ENCODE measurements at places on chromosomes 2 and 18. TPM values are rescaled to one million over a fixed set of nuclear protein-coding genes. Genes with fewer than 3 reads are reported as not detected.

DNA sequence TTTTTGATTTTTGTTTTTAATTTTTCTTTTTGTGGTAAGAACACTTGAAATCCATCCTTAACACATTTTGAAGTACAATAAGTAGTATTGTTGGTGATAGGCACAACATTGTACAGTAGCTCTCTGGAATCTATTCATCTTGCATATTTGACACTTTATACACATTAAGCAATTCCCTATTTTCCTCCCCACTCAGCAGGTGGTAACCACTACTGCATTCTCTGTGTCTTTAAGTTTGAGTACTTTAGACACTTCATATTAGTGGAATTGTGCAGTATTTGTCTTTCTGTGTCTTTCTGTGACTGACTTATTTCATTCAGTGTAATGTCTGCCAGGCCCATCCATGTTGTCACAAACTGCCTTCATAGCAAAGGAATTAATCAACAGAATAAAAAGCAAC, 471.7 kb upstream of the CDH20 start:
- DNase-seq = no peak

DNA sequence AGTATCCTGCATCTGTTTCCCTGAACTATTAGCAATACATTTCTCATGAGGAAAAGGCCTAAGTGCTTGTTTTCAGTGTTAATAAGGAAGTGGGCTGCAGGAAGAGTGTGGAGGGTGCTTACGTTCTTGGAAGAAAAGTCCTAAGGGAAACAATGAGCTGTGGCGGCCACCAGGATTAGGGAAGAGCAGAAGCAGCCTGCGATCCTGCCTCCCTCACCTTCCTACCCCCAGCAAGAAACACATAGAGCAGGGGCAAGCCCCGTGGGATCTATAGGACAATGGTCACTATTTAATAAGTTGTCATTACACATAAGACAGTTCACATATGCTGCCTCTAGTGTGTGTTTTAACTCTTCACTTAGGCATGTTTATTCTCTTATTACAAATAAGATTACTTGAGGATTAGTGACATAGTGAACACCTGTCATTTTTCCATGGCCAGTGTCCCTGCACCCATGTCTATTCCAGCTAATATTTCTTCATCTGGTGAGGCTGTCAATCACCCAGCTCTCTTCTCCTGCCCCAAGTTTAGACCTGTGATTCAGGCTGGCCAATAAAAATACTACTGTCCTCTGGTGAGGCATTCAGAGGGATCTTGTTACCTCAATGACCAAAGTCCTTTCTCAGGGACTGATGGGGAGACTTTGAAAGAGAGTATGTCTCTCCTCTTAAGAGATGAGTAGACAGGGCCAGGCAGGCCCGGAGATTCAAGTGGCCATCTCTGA, 510.9 kb upstream of the CELF4 start:
- no peak for DNase-seq

The RSAD2 gene
- 0.20 TPM for total RNA-seq

GRCh38 chr2:8835279-8835678, 2.1 kb downstream of the KIDINS220 start:
- DNase-seq = no peak

The PRKAG3 gene
- total RNA-seq = not detected
